ENCODE measurements at places on chromosomes 2 and 18. TPM values are rescaled to one million over a fixed set of nuclear protein-coding genes. Genes with fewer than 3 reads are reported as not detected.

DNA sequence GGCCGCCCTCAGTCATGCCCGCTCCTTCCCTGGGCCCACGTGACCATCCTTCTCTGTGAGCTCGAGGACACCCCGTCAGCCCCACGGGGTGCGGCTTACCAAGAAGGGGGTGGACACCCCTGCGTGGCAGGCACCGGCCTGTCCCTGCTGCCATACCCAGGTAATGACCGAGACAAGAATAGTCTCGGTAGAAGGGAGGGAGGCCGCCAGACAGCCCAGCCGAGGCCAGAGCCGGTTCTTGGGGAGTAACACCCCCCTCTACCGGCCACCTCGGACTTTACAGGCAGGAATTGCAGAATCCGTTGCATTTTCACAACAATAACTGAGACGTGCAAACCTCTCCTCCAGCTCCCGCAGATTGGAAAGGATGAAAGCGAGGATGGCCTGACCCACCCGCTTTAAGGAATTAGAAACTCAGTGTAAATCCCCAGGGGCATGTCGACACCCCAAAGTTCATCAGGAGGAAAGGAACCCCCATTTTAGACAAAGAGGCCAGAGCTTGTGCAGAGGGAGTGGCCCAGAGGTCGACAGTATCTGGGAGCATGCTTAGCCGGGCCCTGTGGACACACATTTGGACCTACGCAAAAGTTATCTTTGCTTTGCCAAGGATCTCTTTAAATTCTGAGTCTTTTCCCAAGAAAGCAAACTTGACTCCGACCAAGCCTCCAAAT, 60.1 kb upstream of the GLI2 start:
- peak; percentile 25 for ATAC-seq

- no peak for ATAC-seq
These were observed 149.1 kb downstream of the UBE2E3 start for GRCh38 chr2:181129364-181130056.

GRCh38 chr2:197081294-197081693, 154.8 kb upstream of the PGAP1 start:
- no peak for ATAC-seq

DNA sequence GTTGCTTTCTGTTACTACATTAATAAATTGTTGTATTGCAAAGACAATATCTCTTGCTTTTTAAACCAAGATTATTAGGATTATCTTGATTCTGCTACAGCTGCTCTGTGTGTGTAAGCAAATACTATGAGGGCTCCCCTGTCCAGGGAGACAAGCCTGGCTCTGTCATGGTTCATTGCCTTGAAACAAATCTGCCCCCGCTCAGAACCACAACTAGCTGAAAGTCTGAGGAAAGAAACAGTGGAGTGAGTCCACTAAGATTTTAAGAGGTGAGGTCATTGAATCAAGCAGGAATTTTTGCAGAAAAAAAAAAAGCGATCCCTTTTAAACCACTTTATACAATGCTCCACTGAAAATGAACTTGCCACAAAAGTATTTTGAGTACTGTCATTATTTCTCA, 30.8 kb upstream of the LRRTM4 start:
- ATAC-seq = no peak

- no peak for ATAC-seq
These were observed 11.6 kb upstream of the RBFA start for GRCh38 chr18:80022613-80023012.

DNA sequence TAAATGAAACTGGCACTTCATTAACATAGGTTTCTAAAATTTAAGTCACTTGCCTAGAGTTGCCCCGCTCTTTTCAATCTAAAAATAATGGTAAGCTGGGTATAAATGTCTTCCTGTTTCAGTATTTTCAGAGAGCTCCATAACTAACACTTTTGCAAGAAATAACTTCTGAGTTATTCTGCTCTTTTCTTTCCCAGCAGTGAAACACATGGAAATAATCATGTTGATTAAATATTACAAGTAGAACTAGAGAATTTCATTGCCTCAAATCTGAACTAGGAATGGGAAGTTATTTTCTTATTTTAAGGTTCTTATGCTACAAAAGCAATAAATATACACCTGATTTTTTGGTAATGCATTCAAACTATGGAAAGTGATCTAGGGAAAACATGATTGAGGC, 257.4 kb downstream of the IKZF2 start:
- no peak for ATAC-seq

GRCh38 chr18:61096226-61096625, 237.0 kb upstream of the CDH20 start:
- ATAC-seq = no peak

DNA sequence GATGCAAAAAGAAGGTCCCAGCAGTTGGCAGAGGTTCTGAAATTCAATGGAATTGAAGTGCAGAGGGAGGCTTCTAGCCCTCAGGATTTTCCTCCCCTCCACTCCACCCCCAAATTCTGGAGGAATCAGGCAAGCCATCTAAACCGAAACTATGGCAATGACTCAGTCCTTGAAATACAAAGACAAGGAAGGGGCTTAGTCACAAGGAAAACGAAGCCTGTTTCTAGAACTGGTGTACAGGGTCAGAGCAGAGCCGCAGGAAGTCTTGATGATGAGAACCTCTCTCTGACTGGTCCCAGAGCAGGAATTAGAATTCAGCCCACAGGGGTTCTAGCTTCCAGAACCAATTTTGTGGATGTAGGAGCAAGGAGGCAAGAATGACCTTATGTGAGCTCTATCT, 111.7 kb upstream of the SCN1A start:
- ATAC-seq = peak; percentile 29

- no peak for ATAC-seq
These were observed 23.7 kb upstream of the CXCR4 start for GRCh38 chr2:136141510-136142149.

- no peak for ATAC-seq
These were observed 1.2 kb downstream of the GALNT5 start for GRCh38 chr2:157258520-157259326.

DNA sequence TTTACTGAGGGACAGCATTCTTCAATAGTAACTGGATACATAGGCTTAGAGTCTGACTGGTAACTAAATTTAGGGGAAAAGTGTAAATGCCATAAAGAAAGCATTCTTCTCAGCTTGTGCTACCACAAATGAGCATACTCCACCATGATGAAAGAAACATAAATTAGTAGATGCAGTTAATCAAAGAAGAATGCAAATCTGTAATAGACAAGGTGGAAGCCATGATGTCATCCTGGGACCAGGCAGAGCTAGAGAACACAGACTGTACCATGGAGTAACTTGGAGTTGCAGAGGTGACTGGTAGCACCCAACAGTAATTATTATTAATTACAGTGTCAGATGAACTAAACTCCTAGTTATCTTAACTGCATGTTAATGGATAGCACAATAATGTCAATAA, 51.7 kb downstream of the RBKS start:
- ATAC-seq = no peak

Gene SIX3
- 0.49 TPM for total RNA-seq

DNA sequence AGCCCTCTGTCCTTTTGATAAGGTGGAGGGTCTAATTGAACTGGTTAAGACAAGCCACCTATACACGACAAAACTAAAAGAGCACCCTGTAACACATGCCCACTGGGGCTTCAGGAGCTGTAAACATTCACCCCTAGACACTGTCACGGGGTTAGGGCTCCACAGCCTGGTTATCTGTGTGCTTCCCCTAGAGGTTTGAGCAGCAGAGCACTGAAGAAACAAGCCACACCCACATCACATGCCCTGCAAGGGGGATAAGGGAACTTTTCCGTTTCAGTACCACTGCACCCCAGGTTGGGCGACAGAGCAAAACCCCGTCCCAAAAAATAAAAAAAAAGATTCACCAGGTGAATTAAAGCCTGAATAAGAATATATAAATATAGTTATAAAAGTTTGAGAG, 913.7 kb upstream of the ACVR2A start:
- ATAC-seq = no peak

DNA sequence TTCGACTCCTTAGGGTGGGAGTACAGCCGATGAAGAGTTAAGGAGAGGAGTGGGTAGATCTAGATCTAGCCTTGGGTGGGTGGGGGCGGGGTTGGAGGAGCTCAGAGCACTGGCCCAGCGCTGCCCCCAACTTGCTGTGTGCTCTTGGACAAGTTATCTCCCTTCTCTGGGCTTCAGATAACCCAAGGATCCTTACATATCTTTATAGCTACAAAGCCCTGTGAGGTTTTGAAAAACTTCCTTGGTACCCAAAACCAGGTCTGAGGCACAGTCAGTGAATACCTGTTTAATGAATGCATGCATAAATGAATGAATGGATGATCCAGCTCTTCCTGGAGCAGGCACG, 1.3 kb upstream of the ODC1 start:
- no peak for ATAC-seq

DNA sequence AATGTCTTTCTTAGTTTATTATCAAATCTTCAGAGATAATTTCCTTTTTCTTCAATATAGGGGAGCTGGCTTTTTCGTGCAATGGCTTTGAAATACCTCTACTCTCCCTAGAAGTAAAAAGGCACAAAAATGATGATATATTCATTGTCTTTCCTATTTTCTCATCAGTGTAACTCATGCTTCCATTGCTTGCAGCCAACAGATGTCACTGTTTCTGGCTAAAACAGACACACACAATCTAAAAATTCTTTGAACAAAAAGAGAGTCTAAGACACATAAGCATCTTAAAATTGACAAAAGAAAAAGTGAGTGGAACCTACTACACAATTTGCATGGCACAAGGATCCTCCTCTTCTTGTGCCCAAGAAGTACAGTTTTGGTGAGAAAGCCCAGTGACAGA, 448.7 kb upstream of the VRK2 start:
- no peak for ATAC-seq

DNA sequence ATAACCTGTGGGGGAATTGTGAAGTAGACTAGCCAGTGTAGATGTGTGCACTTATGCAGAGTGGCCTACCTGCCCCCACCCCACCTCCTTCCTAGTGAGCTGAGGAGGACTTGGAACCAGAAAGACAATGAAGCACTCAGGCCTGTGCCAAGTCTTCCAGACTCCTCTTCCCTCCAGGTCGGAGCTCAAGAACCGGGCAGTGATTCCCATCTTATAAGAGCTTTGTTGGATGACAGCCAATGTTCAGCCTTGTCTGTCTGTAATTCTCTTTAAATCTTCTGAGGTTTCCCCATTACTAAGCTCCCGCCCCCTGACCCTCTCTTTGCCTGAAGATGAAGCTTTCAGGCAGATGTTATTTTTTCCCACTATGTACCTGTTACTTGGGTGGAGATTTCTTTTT, 121.0 kb downstream of the SMAD2 start:
- no peak for ATAC-seq

DNA sequence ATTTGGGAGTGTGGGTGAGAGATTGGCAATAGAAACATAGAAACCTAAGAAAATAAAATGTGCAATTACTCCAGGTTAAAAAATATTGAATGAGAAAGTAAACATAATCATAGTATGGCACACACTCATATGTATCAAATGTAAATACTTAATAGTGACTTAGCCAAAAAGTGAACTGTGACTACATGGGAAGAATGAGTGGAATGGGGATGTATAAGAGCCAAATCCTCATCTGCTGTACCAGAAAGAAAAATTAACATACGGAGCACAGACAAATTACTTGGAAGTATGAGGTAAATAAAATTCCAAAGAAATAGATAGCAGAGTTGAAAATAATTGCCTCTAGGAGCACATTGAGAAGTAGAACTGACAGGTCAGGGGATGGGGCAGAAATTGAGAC, 4.0 kb downstream of the FLACC1 start:
- no peak for ATAC-seq

Gene CRACDL
- total RNA-seq = 0.11 TPM

Gene SNORC
- 3.7 TPM for total RNA-seq
